Natural killer cell (primary cell): ENCODE measurements at places on chromosomes 11 and 22. TPM values are rescaled to one million over a fixed set of nuclear protein-coding genes. Genes with fewer than 3 reads are reported as not detected.
A peak's percentile ranks its signal among the peaks of the same experiment; 100 is the strongest.

DNA sequence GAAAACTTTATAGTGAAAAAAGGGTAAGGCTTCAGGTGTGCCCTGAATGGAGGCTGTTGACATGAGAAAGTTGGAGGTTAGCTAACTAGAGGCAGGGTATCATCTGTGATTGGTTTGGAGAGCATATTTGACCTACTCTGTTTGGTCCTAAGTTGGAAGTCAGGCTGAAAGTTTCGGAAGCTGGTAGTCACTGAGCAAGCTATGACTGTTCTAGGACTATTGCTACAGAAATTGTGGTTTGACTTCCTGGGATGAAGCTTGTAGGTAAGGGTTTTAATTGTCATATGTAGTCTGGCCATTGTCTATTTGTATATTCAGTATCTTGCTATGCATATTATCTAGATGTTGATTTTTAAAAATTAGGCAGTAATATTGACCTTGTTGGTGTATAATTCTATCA lies 565.0 kb downstream of the TMEM135 start:
- DNase-seq = no peak
- no peaks in the 10 kb centered on the region for H3K27me3 ChIP-seq
- no peak overlapping the region for H3K27ac ChIP-seq

NTM gene
- not detected for total RNA-seq

KDM4E gene
- not detected for total RNA-seq

- no peak overlapping the region for H3K4me3 ChIP-seq
- no peaks in the 10 kb centered on the region for H3K4me1 ChIP-seq
- no peaks in the 10 kb centered on the region for H3K27me3 ChIP-seq
- DNase-seq = no peak
- no peak overlapping the region for H3K27ac ChIP-seq
Observed at GRCh38 chr11:131201674-131202073, 168.7 kb upstream of the NTM start.

DNA sequence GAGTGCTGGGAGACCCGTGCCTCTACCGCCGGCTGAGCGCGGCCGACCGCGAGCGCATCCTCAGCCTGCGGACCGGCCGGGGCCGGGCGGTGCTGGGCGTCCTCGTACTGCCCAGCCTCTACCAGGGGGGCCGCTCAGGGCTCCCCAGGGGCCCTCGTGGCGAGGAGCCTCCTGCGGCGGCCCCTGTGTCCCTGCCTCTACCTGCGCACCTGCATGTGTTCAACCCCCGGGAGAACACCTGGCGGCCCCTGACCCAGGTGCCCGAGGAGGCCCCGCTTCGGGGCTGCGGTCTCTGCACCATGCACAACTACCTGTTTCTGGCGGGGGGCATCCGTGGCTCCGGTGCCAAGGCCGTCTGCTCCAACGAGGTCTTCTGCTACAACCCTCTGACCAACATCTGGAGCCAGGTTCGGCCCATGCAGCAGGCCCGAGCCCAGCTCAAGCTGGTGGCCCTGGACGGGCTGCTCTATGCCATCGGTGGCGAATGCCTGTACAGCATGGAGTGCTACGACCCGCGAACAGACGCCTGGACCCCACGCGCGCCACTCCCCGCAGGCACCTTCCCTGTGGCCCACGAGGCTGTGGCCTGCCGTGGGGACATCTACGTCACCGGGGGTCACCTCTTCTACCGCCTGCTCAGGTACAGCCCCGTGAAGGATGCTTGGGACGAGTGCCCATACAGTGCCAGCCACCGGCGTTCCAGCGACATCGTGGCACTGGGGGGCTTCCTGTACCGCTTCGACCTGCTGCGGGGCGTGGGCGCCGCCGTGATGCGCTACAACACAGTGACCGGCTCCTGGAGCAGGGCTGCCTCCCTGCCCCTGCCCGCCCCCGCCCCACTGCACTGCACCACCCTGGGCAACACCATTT lies 3.5 kb downstream of the KLHDC7B start:
- peak overlapping the region; percentile 51 for H3K4me3 ChIP-seq
- peaks cover 48% of the 10 kb centered on the region for H3K4me1 ChIP-seq
- H3K27ac ChIP-seq = peak overlapping the region; percentile 57
- H3K36me3 ChIP-seq = no peaks in the 10 kb centered on the region
- no peaks in the 10 kb centered on the region for H3K27me3 ChIP-seq

GRCh38 chr11:134171951-134172350 lies 51.8 kb downstream of the NCAPD3 start:
- H3K4me3 ChIP-seq = no peak overlapping the region
- no peak for DNase-seq
- no peaks in the 10 kb centered on the region for H3K27me3 ChIP-seq
- no peak overlapping the region for H3K27ac ChIP-seq

DNA sequence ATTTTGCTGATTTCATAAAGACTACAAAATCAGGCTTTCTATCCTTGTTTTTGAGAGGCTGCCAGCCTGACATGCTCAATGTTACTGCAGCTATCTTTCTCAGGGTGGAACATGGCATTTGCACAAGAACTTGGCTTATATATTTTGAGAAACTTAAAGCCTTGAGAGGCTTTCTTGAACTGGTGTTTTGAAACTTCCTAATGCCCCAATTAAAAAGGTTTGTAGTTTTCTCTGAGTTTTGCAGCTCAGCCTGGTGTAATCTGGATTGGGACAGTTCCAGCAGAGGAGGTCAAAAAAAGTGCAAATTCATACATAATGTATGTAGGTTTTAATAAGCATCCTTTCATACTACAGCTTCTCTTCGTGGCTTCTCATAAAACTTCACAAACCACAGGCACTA lies 223.4 kb downstream of the FAM76B start:
- H3K27me3 ChIP-seq = no peaks in the 10 kb centered on the region
- no peak overlapping the region for H3K4me3 ChIP-seq
- H3K4me1 ChIP-seq = no peaks in the 10 kb centered on the region
- H3K27ac ChIP-seq = no peak overlapping the region
- DNase-seq = no peak
- no peaks in the 10 kb centered on the region for H3K36me3 ChIP-seq

TRPC6 gene
- total RNA-seq = 0.15 TPM
